Stimulated activated CD4-positive, alpha-beta T cell treated with anti-CD3 and anti-CD28 coated beads, Interleukin-15, amount 100 ng/mL, for 48 hours (primary cell): ENCODE measurements at places on chromosomes 2 and 18.

DNA sequence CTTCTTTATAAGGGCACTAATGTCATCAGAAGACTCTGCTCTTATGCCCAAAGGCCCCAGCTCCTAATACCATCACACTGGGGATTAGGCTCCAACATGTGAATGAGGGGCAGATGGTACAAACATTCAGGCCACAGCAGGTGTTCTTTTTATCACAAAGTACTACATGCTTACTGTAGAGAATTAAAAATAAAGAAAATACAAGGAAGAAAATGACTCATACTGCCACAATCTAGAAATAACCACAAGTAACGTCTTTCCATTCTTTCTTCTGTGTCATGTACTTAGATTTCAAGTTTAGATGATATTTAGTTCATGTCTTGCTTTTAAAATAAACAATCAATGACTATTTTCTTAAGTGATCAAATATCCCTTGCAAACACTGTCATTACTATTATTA, 100.3 kb upstream of the NEDD4L start:
- no peak for DNase-seq

GRCh38 chr2:166074430-166074829, 53.4 kb downstream of the SCN1A start:
- no peak for DNase-seq

DNA sequence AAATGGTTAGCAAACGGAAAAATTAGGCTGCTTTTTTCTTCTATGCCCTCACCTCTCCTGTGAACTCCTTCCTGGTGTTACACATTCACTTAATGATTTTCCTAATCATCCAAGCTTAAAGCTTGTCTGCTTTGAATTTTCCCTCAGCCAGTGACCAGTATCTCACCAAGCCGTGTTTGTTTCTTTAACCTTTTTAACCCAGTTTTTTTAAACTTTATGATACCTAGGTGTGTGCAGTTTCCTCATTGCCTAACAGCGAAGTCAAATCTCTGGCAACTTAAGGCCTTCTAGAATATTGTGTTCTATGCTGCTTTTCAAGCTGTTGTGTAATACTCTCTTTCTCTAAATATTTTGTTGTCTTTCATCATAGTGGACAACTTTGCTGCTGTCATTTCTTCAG, 113.0 kb downstream of the PIK3C3 start:
- DNase-seq: no peak

DNA sequence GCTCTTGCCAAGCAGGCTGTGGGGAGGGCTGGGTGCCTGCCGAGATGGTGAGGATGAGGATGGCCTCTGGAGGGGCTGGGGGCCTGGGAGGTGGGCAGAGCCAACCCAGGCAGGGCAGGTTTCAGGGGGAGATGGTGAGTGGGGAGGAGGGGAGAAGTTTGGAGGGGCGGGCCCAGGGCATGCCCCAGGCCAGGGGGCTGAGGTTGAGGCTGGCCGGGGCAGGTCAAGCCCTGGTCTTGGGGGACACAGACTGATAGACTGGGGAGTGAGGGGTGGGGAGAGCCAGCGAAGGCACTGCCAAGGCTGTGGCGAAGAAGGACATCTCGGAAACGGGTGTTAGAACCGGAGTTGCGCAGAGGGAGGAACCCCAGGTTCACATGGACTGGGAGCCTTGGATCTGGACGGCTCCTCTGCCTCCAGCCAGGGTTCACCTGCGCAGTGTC, 12.6 kb downstream of the CAPN10 start:
- DNase-seq: no peak

DNA sequence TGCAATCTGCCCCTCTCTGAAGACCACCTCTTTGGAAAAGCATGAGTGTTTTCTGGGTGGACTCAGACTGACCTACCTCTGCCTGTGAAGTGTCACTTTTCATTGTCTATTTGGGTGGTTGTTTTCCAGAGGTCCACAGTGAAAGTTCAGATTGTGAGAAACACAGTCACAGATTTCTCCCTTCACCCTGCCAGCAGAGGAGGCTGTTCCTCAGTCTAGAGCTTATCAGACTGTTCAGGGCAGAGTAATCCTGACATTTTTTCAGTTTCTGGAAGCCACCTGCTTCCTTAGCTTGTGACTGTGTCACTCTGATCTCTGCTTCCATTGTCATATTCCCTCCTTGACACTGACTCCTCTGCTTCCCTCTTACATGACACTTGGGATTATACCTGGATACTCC, 55.4 kb upstream of the RMP24 start:
- DNase-seq: no peak

DNA sequence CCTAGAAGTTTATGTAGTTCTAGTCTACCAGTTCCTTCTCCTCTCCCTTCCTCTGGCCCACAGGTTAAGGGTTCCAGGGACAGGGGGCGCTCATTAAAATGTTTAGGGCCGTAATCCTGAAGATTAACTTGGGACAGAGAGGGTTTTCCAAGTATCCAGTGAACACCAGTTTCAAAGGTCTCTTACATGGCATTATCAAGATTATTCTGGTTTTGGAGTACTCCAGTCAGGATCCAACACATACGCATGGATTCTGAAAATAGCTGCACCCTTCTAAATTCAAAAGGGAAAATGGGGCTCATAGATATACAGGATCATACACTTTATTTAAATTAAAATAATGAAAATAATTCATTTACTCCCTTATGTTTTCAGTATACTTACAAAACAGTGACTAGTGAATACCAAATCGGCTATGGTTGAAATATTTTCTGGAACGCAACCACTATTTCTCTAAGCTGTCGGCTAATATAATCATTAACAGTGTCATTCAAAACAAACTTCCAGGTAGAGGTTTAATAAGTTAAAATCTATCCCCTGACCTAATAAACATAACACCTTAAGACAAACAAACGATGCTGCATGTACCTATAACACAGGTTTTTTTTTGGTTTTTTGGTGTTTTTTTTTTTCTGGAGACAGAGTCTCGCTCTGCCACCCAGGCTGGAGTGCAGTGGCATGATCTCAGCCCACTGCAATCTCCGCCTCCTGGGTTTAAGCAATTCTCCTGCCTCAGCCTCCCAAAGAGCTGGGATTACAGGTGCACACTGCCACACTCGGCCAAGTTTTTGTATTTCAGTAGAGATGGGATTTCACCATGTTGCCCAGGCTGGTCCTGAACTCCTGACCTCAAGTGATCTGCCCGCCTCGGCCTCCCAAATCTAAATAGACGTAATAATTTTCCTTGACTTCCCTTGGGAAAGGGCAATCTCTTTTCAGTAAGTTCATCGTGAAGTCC, 44.7 kb downstream of the MGAT4A start:
- DNase-seq: no peak

DNA sequence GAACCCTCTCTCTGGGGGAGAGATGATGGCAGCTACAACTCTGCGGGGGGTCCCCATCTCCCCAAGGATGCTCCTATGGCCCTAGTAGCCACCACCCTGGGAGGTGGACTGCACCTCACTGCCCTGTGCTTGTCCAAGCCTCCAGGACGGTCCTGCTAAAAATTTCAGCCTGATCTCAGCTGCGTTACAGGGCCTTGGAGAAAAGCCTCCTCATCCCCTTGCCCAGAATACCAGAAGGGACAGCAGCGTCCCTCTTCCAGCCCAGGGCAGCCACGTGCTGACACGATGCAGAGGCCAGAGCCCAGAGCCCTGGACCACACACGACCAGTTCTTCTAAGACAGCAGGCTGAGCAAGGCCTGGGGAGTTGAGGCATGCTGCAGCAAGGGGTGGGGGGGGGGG, 81.9 kb downstream of the GFPT1 start:
- no peak for DNase-seq

DNA sequence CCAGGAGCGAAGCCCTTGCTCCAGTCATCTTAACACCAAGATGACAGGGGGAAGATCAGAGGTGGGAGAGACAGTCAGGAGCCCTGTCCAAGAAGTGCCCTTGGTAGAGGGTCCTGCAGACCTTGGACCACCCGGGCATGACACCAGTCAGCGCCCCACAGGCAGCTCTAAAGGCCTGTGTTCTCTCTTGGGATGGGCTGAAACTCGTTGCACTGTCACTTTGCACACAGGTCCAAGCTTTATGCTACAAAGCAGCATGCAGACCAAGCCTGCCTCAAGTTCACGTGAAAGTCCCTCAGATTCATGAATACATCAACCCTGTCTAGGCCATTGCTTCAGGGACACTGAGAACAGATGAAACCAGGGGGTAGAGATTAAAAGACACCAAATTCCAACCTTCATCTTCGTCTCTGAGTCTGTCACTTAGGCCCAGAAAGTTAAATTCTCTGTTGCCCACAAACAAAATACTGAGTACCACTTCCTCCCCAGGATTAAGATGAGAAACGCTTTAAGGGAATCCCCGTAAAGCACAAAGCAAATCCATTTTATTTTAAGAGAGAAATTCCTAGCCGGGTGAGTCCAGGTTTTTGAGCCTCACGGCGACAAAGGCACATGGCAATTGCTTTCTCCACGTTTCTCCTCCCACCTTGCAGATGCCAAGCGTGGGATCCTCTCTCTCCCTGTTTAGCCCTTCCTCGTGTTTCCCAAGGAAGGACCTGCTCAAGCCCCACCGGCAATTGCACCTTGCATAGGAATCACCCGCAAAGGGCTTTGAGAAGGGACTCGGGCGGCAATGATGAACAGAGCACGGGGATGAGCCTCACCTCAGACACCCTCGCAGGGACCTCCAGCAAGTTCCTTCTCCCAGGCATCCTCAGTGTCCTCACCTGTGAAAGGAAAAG, 75.0 kb upstream of the ID2 start:
- no peak for DNase-seq
